BJ (cell line): ENCODE measurements at places on chromosomes 3 and 15. TPM values are rescaled to one million over a fixed set of nuclear protein-coding genes. Genes with fewer than 3 reads are reported as not detected.

The SYNPR gene
- not detected in 2 replicates for polyA plus RNA-seq

The PYGO1 gene
- 3.1 and 6.7 TPM in 2 replicates for polyA plus RNA-seq

The GFM1 gene
- polyA plus RNA-seq, result 13.9 and 25.6 TPM in 2 replicates

The CFAP91 gene
- polyA plus RNA-seq, result 0.16 TPM in 1 of 2 replicates, not detected in the other

The UBE3A gene
- 23.5 and 36.2 TPM in 2 replicates for polyA plus RNA-seq

The FGF7 gene
- 12.7 and 30.4 TPM in 2 replicates for polyA plus RNA-seq

The CTXN2 gene
- polyA plus RNA-seq, result not detected in 2 replicates

The NDN gene
- 44.8 and 49.7 TPM in 2 replicates for polyA plus RNA-seq

The SLC27A2 gene
- 0.22 and 0.34 TPM in 2 replicates for polyA plus RNA-seq

The GASK1A gene
- 0.38 and 0.78 TPM in 2 replicates for polyA plus RNA-seq

The LTK gene
- polyA plus RNA-seq, result 0.09 and 0.11 TPM in 2 replicates

The CMTM8 gene
- 0.18 and 0.39 TPM in 2 replicates for polyA plus RNA-seq

The ARPIN gene
- 10.0 and 11.2 TPM in 2 replicates for polyA plus RNA-seq

The ZBED2 gene
- polyA plus RNA-seq, result 0.07 TPM in 1 of 2 replicates, not detected in the other

The MKRN2OS gene
- polyA plus RNA-seq, result not detected in 2 replicates

The ZBTB11 gene
- polyA plus RNA-seq, result 4.5 and 9.2 TPM in 2 replicates

GRCh38 chr3:172098698-172099494, 59.5 kb downstream of the FNDC3B start:
- DNase-seq, result no peak

GRCh38 chr15:73026511-73027054, 25.7 kb upstream of the NEO1 start:
- DNase-seq, result no peak

DNA sequence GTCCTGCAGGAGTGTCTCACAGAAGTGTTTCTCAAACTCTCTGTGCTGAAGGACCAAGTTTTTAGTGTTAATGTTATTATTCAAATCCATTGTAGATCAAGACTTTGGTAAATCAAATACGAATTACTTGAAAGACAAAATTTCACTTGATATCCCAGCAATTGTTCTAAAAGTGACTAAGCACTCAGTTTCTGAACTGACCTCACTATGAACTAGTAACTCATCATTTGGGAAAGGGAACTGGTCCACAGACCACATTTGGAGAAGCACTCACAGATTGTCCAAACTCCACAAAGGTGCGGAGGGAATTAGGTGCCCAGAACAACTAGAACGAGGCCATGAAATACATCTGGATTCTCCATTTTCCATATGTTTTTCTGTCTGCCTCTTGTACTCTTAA, 25.6 kb downstream of the FAM43A start:
- no peak for DNase-seq

DNA sequence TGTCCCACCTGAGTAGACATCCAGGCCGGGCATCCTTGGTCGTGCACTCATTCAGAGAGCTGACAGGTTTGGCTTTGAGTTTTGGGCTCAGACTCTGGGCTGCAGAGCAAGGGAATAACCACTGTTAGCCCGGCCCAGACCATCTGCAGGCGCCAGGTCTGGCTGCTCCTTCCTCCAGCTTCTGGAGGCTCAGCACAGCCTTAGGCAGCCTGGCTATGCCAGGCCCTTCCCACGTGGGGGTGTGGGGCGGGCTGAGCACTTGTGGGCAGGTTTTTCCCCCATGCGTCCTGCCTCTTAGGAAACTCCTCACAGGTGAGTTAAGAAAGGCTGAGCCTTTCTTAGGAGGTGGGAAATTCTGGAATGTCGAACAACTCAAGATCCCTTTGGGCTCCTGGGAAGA, 11.2 kb downstream of the PLA2G4B start:
- no peak for DNase-seq

GRCh38 chr15:28289694-28290463, 32.1 kb downstream of the HERC2 start:
- no peak for DNase-seq

- DNase-seq, result no peak
Measured at GRCh38 chr3:140499114-140499757, 178.6 kb upstream of the TRIM42 start.

DNA sequence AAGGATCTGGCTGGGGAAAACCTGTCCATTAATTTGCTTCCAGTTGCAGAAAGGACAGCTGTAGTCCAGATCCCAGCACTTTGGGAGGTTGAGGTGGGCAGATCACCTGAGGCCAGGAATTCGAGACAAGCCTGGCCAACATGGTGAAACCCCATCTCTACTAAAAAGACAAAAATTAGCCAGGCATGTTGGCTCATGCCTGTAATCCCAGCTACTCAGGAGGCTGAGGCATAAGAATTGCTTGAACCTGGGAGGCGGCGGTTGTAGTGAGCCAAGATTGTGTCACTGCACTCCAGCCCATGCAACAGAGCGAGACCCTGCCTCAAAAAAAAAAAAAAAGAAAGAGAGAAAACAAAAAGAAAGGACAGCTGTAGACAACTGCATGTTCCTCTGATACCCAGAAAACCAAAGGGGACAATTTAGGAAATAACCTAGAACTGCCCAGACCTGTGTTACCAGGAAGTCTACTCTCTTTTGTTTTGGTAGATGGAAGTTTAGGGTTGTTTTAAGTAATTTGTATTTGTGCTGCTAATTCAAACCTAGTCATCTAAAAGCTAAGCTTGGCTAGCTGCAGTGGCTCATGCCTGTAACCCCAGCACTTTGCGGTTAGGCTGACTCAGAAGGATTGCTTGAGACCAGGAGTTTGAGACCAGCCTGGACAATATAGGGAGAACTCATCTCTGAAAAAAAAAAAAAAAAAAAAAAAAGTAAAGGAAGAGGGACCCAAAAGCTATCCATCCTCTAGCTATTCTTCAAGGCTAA, 22.7 kb downstream of the EXD1 start:
- DNase-seq, result no peak

GRCh38 chr15:62457100-62457499, 292.0 kb upstream of the C2CD4B start:
- DNase-seq, result no peak

DNA sequence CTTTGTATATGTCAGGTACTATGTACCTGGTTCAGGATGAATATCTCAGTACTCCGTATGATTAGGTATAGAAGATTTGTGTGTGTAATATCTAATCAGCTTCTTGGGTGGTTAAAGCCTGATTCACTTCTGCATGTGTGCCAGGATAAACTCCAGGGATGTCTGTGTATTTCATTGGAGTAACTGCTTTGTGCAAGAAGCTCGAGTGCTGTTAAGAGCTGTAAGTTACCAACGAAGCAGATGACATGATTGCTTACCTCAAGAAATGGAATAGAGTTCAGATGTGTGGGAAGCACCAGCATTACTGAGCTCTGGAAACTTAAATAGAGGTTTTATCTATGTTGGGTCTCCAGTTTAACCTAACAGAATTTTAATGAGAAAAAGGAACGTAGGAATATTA, 23.7 kb downstream of the FAM98B start:
- no peak for DNase-seq

GRCh38 chr15:60519218-60519617, 40.3 kb upstream of the ICE2 start:
- no peak for DNase-seq

DNA sequence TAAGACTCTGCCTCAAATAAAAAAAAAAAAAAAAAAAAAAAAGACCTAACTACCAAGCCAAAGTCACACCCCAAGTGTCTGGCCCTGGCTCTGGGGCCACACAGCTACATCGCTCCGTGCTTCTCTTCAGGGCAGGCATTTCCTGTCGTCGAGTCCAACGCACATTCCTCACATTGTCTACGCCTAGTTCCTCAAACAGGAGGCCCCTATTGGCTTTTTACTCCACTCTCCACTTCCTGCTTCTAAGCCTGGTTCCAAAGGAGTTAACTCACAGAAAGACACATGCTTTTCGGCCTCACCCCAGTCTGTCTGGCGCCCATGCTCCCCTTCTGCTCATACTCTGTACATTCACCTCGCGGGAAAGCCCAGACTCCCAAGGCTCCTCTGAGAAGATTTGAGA, 28.8 kb downstream of the KNG1 start:
- peak; percentile 46 for DNase-seq

GRCh38 chr3:16140894-16141285, 33.6 kb upstream of the GALNT15 start:
- DNase-seq, result no peak

GRCh38 chr3:31193871-31194270, 299.4 kb upstream of the GADL1 start:
- no peak for DNase-seq

GRCh38 chr3:94036909-94037507, 8.6 kb upstream of the STX19 start:
- DNase-seq, result no peak

GRCh38 chr3:134092208-134092701, 62.5 kb upstream of the SLCO2A1 start:
- no peak for DNase-seq
